ENCODE measurements at places on chromosomes 2 and 18.

- no peak overlapping the region for H3K27ac ChIP-seq
- H3K4me3 ChIP-seq, result no peak overlapping the region
- no peaks in the 10 kb centered on the region for H3K36me3 ChIP-seq
- no peaks in the 10 kb centered on the region for H3K27me3 ChIP-seq
- no peaks in the 10 kb centered on the region for H3K4me1 ChIP-seq
- no peak for DNase-seq
These were observed 14.5 kb upstream of the SLC8A1 start for GRCh38 chr2:40466332-40466906.

GRCh38 chr2:64250751-64251423 is 106.7 kb upstream of the PELI1 start:
- no peaks in the 10 kb centered on the region for H3K27me3 ChIP-seq
- no peak for DNase-seq
- no peak overlapping the region for H3K27ac ChIP-seq
- H3K36me3 ChIP-seq, result no peaks in the 10 kb centered on the region
- no peaks in the 10 kb centered on the region for H3K4me1 ChIP-seq
- H3K4me3 ChIP-seq, result no peak overlapping the region

- no peak for DNase-seq
- H3K36me3 ChIP-seq, result no peaks in the 10 kb centered on the region
- peaks cover 7% of the 10 kb centered on the region for H3K4me1 ChIP-seq
- no peak overlapping the region for H3K4me3 ChIP-seq
- peak overlapping the region; percentile 21 for H3K27ac ChIP-seq
- H3K27me3 ChIP-seq, result no peaks in the 10 kb centered on the region
These were observed 3.5 kb upstream of the ADNP2 start for GRCh38 chr18:80105369-80106167.

DNA sequence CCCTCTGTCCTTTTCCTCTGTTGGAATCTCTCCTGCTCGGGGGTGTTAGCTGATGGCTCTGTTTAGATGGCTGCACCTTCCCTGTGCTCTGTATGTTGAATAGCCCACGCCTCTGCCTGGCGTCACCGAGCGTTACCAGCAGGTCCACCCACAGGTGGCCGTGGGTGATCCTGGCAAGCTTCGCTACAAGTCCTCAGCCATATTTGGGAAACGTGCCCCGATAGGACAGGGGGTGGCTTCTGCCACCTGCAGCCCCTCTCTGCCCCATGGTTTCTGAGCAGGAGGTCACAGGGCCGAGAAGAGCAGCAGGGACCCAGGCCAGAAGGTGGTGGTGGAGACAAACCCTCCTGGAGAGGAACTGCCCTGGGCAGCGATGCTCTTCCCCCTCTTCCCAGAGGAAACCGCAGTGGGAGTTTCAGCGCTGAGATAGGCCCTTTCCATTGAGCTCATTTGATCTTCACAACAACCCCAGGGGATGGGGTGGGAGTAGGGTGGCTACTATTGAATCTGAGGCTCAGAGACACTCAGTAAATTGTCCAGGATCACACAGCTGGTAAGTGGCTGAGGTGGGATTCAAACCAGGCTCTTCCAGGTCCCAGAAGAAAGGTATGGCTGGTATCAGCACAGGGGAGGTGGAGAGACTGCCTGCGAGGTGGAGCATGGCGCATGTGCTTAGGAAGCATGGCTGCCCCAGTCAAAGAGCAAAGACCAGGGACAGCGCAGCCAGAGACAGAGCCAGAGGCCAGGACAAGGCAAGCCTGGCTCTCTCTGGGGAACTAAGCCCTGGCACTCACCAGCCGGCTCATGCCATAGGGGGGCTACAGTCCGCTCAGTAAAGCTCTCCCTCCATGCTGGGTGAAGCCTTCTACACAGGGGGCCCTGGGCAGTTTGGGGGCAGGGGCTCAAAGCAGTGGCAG is 15.0 kb downstream of the NGEF start:
- no peak overlapping the region for H3K4me3 ChIP-seq
- H3K27ac ChIP-seq, result no peak overlapping the region
- H3K4me1 ChIP-seq, result no peaks in the 10 kb centered on the region
- no peaks in the 10 kb centered on the region for H3K27me3 ChIP-seq
- no peaks in the 10 kb centered on the region for H3K36me3 ChIP-seq

- H3K27me3 ChIP-seq, result no peaks in the 10 kb centered on the region
- H3K36me3 ChIP-seq, result no peaks in the 10 kb centered on the region
- H3K4me1 ChIP-seq, result no peaks in the 10 kb centered on the region
- no peak overlapping the region for H3K4me3 ChIP-seq
- H3K27ac ChIP-seq, result no peak overlapping the region
These were observed 29.8 kb downstream of the ALPK2 start for GRCh38 chr18:58599106-58599505.

DNA sequence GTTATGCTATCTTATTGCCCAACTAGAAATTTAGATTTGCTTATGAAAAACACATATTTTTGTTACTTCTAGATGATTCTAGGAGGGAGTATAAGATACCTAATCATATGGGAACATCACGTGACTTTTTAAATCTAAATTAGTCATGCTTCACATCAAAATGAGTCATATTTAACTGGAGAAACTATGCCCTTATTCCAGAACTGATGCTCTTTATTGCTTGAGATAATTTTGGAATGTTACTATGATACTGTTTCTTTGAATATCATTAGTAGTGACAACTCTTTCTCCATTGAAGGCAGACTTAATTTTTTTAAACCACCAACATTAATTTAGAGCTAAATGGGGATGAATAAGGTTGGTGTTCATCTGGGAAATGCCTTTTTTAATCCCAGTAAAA is 19.9 kb upstream of the ELAC1 start:
- H3K27ac ChIP-seq, result no peak overlapping the region
- no peaks in the 10 kb centered on the region for H3K27me3 ChIP-seq
- DNase-seq, result no peak
- H3K36me3 ChIP-seq, result peaks cover 34% of the 10 kb centered on the region
- no peak overlapping the region for H3K4me3 ChIP-seq

GRCh38 chr2:227766373-227766883 is 20.7 kb downstream of the SCYGR8 start:
- H3K27ac ChIP-seq, result no peak overlapping the region
- no peaks in the 10 kb centered on the region for H3K27me3 ChIP-seq
- H3K4me1 ChIP-seq, result peaks cover 4% of the 10 kb centered on the region
- DNase-seq, result no peak

GRCh38 chr18:390741-391478 is 109.6 kb downstream of the COLEC12 start:
- no peak overlapping the region for H3K27ac ChIP-seq
- DNase-seq, result no peak
- H3K36me3 ChIP-seq, result no peaks in the 10 kb centered on the region
- H3K27me3 ChIP-seq, result no peaks in the 10 kb centered on the region
- peaks cover 32% of the 10 kb centered on the region for H3K4me1 ChIP-seq

GRCh38 chr2:152222975-152223637 is 47.5 kb upstream of the STAM2 start:
- no peak for DNase-seq
- H3K27me3 ChIP-seq, result no peaks in the 10 kb centered on the region
- no peak overlapping the region for H3K4me3 ChIP-seq
- no peaks in the 10 kb centered on the region for H3K36me3 ChIP-seq
- peaks cover 15% of the 10 kb centered on the region for H3K4me1 ChIP-seq

GRCh38 chr18:30387401-30387800 is 655.1 kb downstream of the DSC3 start:
- no peak overlapping the region for H3K27ac ChIP-seq
- no peaks in the 10 kb centered on the region for H3K27me3 ChIP-seq
- H3K36me3 ChIP-seq, result no peaks in the 10 kb centered on the region
- no peak for DNase-seq

DNA sequence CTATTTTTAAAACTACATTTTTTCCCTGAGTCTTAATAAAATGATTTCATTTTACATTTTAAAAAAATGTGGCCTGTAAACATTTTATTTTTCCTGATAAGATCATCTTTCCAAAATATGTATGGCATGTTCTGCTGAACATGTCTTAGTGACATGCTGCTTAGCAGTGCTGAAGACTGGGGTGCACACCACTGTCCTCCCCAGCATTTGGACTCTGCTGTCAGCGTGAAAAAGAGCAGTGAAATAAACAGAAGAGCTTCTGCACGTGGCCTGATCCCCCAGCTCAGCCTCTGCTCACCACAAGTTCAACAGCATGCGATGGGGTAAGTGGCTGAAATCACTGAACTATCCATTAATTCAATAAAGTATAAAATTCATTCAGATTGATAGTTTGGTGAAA is 81.6 kb upstream of the ZNF521 start:
- H3K27ac ChIP-seq, result no peak overlapping the region
- no peak overlapping the region for H3K4me3 ChIP-seq
- no peaks in the 10 kb centered on the region for H3K4me1 ChIP-seq
- no peaks in the 10 kb centered on the region for H3K27me3 ChIP-seq
- DNase-seq, result no peak

DNA sequence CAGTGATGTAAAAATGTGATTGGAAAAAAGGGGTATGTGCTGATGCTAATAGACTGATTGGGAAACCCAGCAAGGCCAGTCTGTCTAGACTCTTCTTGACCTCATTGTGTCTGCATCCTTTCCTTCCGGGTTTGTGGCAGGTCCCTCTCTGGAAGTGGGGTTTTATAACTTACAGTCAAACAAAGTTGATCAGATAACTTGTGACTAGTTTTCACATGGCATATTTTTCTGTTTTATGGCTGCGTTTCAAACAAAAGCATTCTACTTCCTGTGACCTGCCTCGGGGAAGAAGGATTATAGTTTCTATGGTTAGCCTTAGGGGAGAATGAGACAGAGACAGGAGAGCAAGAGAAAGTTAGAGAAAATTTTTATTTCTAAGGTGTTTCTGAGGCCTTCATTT is 188.7 kb upstream of the HNMT start:
- no peak for DNase-seq
- H3K4me1 ChIP-seq, result no peaks in the 10 kb centered on the region
- no peak overlapping the region for H3K4me3 ChIP-seq
- no peaks in the 10 kb centered on the region for H3K36me3 ChIP-seq
- no peak overlapping the region for H3K27ac ChIP-seq

GRCh38 chr2:190714958-190715357 is 66.1 kb downstream of the NAB1 start:
- H3K36me3 ChIP-seq, result no peaks in the 10 kb centered on the region
- H3K4me3 ChIP-seq, result no peak overlapping the region
- no peak for DNase-seq
- no peaks in the 10 kb centered on the region for H3K27me3 ChIP-seq
- no peak overlapping the region for H3K27ac ChIP-seq
- peaks cover 16% of the 10 kb centered on the region for H3K4me1 ChIP-seq

- H3K4me1 ChIP-seq, result no peaks in the 10 kb centered on the region
- DNase-seq, result no peak
- no peaks in the 10 kb centered on the region for H3K27me3 ChIP-seq
- no peaks in the 10 kb centered on the region for H3K36me3 ChIP-seq
- no peak overlapping the region for H3K4me3 ChIP-seq
These were observed 670.0 kb upstream of the ACVR2A start for GRCh38 chr2:147174824-147175254.

DNA sequence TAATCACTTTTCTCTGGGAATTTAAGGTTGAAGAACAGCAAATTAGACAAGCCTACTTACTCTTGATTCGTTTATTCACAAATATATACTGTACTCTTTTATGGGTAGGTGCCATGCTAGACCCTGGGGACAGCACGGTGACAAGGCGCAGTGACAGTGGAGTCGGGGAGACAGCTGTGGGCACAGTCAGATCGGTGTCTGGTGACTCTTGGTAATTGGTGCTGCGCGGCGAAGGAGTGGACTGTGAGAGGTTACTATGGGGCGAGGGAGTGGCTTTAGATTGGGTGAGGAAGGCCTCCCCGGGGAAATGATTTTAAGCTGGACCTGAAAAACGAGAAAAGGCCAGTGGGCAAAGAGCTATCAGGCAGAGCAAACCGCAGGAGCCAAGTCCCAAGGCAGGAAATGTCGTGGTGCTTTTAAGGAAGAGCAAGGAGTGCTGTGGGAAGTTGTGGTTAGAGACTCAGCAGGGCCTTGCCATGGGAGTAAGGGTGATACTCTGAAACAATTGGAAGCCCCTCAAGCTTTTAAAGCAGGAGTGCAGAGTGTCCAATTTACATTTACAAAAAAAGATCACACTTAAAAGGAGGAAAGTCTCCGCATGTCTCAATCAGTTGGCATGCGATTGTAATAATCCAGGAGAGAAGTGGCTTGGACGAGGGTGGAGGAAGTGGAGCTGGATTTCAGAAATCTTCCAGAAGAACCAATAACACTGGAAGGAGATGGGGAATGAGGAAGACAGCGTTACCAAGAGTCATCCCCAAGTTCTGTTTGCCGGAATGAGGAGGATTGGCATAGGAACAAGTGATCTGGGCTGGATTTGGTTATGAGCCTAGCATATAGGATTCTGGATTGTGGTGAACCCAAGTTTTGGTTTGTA is 36.1 kb upstream of the TXNDC2 start:
- H3K4me3 ChIP-seq, result no peak overlapping the region
- H3K36me3 ChIP-seq, result peaks cover 7% of the 10 kb centered on the region

DNA sequence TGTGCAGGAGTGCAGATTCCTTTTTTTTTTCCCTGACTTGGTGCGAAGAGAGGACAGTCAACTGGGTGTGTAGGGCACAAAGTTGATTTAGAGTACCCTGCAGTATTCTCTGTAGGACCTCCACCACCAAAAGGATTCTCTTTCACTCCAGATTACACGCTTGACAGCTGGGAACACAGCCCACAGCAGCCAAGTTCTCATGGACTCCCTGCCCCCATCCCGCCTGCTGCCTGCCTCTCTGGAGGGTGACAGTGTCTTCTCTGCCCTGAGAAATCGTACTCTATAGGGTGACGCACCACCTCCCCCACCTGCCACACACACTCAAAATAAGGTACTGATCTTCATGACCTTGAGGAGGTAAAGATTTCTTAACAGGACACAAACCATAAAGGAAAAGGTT is 26.6 kb upstream of the IHH start:
- no peak for DNase-seq
- H3K27ac ChIP-seq, result no peak overlapping the region
- no peak overlapping the region for H3K4me3 ChIP-seq
- H3K27me3 ChIP-seq, result no peaks in the 10 kb centered on the region
- no peaks in the 10 kb centered on the region for H3K36me3 ChIP-seq

- no peak overlapping the region for H3K4me3 ChIP-seq
- H3K27me3 ChIP-seq, result no peaks in the 10 kb centered on the region
- H3K27ac ChIP-seq, result no peak overlapping the region
These were observed 5.2 kb downstream of the EML6 start for GRCh38 chr2:54728669-54729120.

DNA sequence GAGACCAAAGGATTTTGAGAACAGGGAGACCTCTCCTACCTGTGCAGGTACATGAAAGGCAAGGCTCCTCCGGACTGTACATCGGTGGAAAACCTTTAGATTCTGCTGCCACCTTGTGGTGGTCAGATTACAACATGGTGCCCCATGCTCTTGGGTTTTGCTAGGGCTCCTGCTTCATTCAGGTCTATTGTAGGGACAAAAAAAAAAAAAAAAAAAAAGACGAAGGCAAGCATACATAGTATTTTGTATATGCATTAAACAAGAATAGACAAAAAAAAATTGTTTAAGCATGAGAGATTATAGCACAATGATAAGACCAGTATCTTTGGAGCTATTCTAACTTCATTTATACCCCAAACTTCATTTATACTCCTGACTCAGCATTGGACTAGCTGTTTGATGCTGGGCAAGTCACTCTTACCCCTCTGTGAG is 27.4 kb upstream of the SPR start:
- H3K4me1 ChIP-seq, result peaks cover 13% of the 10 kb centered on the region
- H3K27me3 ChIP-seq, result no peaks in the 10 kb centered on the region
- no peaks in the 10 kb centered on the region for H3K36me3 ChIP-seq
- DNase-seq, result no peak
- no peak overlapping the region for H3K4me3 ChIP-seq

GRCh38 chr18:50606609-50607008 is 46.7 kb downstream of the MAPK4 start:
- H3K36me3 ChIP-seq, result no peaks in the 10 kb centered on the region
- H3K27me3 ChIP-seq, result no peaks in the 10 kb centered on the region
- DNase-seq, result no peak
- H3K4me1 ChIP-seq, result no peaks in the 10 kb centered on the region

All from esophagus squamous epithelium (tissue), 5 donors.